ENCODE measurements at places on chromosomes 3 and 15.

DNA sequence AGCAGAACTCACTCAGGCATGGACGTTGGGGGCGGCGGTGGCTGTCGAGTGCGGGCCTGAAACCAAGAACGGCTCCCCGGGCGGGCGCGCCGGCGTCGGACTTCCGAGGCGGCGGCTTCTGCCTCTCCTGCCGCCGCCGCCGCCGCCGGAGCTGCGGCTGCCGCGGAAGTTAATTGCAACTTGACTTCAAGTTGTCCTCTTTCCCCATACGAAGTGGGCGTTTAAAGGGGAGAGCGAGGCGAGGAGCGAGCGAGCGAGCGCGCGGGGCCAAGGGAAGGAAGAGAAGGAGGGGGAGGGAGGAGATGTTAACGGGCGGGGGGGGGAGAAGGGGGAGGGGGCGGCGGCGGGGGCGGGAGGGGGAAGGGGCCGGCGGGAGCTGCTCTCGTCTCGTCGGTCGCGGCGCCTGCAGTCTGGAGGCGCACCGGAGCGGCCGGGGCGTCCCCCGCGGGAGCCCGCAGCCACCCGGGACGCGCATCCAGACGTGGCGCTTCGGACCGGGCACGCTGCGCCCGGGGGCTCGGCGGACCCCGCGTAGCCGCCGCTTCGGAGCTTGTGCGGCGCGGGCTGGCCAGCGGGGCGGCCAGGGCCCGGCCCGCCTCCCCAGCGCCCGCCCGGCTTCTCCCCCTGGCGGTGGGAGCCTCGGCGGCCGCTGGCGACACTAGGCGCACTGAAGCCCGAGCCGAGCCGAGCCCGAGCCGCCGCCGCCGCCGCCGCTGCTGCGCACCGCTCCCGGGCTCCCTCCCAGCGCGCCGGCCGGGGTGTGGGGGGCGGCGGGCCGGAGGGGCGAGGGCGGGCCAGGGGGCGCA is 19.7 kb upstream of the SATB1 start:
- no peak for DNase-seq

DNA sequence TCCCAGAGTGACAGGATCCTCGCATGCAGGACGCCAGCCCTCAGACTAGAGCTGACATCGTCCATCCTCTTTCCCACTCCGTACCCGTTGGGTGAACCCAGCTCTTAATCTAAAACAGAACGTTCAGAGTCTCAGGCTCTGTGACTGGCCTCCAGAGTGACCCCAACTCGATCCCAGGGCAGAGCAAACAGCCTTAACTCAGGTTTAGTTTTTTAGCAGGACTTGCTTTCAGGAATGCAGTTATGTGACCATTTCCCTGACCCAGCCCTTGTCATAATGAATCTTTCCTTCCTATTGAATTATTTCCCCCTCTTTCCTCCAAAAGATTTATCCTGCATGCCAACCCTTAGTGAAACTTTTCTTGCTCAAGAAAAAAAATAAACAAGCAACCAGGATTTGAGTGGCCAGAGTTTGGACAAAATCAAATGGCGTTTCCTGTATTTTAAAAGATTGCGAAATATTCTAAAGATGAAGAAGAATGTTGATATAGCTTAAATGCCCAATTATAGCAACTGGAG is 47.8 kb upstream of the RARB start:
- DNase-seq: no peak

GRCh38 chr3:71436337-71436736 is 147.2 kb downstream of the FOXP1 start:
- no peak for DNase-seq

DNA sequence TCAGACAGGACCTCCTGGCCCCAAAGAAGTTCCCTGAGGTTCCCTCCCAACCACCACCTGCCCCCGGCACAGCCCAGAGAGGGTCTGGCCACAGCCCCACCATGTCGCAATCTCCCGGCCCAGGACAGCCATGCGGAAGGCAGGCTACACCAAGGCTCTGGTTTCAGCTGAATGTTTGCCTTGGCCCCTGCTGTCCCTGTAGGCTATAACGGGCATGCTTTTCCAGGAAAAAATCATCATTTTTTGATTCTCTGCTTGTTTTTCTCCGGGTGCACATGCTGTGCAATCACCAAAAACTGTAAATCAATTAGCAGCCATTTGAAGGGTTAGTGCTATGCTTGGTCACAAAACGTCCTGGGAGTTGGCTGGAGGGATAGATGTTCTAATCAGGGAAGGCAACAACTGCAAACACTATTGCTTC is 142.7 kb upstream of the IGF1R start:
- DNase-seq: no peak

DNA sequence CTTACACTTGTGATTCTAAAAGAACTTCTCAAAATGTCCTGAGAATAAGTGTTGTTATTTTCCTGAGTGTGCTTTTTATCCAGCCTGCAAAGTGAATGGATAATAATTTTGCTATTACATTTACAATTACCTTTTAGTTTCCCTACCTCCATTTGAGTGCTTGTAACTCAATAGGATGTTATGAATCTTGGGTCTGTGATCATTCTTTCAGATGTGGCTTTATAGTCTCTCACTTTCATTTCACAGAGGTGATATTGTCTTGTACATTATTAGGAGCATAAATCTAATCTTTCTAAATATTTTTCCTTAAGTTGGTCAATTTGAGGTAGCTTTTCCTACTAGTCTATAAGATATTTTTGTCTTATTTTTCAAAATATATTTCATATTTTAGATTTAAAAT is 386.3 kb upstream of the EPHA6 start:
- no peak for DNase-seq

DNA sequence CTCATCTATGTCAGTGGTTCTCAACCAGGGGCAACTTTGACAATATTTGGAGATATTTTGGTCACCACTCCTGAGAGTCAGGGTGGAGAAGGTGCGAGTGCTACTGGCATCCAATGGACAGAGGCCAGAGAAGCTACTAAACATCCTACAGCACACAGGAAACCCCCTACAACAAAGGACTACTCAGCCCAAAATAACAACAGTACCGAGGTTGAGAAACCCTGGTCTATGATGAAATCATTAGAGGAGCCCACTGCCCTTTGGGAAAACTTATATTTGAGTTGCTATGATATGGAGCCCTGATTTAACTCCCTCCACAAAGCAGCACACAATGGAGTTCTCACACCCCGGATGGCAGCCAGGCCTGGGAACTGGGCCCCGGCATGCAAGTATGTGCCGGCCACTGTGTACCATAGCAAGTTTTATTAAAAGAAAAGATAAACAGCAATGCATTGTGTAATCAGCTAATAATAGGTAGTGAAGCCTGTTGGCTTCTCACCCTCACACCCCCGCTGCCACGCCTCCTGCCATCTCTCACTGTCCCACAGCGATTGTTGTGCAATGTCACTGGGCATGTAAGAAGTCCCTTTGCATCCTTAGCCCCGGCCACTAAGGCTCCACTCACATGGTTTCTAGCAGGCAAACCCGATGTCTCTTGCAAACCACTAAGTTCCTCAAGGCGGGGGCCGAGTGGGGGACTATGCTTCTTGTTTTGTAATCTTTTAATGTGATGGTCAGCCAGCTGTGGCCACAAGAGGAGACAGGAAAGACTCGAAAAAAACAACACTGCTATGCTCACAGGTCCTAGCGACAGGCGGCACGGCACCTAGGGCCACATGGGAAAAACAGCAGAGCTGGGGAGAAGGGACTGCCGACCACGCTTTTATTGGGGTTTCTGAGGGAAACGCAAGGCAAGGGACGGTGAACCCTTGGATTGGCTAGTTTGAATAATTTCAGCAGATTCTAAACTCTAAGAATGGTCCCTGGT is 110.0 kb downstream of the AQP9 start:
- no peak for DNase-seq

- no peak for DNase-seq
Measured at GRCh38 chr3:31562525-31562924, 29.8 kb downstream of the STT3B start.

DNA sequence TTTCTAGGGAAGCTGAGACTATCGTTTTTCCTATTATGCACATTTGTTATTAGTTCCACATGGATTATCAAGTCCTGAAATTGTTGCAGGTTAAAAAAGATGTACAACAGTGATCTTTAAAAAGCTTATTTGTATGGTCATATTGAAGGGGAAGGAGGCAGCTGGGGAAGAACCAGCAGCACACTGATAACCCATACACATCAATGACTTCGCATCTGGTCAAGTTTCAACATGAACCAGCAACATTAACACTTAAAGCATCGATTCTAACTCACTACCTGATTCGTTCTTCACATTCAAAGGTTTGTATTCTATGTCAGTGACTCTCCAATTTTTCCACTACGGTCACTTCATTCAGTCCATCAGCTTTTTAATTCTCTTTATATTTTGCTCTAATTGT is 56.4 kb downstream of the NCEH1 start:
- no peak for DNase-seq

DNA sequence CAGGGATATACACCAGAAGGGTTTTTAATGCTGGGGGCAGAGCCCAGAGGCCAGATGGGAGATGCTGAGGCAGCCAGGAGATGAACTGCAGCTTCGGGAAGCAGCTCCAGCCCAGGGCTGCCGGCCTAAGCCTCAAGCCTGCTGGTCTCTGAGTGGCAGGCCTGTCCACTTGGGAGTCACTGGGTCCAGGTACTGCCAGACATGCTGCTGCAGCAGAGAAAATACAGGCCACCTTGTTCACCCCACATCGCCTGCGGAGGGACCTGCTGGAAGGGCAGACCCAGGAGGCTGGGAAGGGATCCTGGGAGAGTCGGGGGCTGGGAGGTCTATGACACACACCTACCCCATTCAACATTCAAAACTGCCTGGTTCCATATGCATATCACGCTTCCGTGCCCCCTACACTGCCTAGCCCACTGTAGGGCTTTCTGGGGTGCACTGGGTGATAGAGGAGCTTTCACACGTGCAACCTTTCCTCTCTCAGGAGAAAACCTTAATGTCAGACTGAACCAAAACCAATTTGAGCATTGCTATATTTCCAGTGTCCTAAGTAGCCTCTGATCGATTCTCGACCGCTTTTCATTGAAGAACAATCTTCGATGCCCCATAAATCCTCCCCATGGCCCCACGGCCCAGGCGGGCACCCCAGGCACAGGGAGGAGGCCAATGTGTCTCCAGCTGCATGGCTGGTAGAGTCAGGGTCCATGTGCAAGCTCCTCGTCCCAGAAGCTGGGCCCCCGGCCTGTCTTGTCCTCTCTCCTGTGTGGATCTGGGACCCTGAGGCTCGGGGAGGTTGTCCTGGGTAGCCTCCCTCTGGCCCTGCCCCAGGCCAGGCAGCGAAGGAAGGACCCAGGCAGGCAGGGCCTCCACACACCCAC is 147.4 kb downstream of the ATP10A start:
- DNase-seq: no peak

DNA sequence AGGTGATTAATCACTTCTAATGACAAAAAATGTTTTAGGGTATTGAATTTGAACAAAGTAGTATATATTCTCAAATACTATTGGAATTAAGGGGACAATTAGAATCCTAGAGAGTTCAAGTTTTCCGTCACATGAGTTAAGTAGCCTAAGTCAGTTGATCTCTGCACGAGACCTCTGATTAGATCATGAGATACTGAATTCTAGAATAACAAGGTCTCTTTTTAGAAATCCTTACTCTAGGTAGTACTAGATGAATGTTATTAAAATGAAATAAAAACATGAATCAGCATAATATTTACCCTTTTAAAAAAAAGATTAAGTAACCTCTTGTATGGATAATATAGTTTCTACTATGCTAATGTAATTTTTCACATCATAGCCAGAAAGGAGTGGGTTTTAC is 43.4 kb downstream of the MYO5A start:
- DNase-seq: no peak

- no peak for DNase-seq
Measured at GRCh38 chr15:59798605-59798917, 109.4 kb upstream of the BNIP2 start.

DNA sequence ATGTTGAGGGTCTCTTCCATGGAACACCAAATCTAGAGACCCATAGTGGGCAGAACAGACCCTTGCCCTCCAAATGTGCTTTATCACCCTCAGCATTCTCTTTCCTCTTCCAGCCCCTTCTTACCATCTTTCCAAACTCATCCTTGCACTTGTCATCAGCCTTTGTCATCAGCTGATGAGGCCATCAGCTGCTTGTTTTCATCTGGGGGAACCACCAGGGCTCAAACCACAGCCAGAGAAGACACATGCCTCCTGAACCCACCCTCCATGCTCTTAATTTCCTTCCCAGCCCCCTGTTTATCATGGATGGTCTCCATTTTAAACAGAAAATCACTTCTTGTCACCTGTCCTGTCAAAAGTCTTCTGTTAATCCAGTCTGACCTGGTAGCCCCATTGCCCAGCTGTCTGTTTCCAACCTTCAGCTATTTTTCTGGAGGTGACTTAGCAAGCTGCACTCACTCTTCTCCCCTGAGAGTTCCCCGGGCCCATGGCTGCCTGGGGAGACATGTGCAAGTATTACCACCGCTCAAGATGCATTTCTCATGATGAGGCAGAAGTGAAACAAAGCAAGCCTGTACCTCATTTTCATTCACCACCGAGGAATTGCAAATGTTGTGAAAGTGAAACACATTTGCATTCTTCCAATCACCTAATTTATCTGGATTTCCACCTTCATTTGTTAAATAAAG is 14.7 kb upstream of the SYNM start:
- DNase-seq: no peak

GRCh38 chr3:189646853-189647542 is 15.8 kb downstream of the TP63 start:
- no peak for DNase-seq

Measured in stimulated activated CD8-positive, alpha-beta memory T cell treated with anti-CD3 and anti-CD28 coated beads, Interleukin-4, amount 100 ng/mL, for 4 hours (primary cell).